ENCODE measurements at places on chromosomes 5 and 9.

DNA sequence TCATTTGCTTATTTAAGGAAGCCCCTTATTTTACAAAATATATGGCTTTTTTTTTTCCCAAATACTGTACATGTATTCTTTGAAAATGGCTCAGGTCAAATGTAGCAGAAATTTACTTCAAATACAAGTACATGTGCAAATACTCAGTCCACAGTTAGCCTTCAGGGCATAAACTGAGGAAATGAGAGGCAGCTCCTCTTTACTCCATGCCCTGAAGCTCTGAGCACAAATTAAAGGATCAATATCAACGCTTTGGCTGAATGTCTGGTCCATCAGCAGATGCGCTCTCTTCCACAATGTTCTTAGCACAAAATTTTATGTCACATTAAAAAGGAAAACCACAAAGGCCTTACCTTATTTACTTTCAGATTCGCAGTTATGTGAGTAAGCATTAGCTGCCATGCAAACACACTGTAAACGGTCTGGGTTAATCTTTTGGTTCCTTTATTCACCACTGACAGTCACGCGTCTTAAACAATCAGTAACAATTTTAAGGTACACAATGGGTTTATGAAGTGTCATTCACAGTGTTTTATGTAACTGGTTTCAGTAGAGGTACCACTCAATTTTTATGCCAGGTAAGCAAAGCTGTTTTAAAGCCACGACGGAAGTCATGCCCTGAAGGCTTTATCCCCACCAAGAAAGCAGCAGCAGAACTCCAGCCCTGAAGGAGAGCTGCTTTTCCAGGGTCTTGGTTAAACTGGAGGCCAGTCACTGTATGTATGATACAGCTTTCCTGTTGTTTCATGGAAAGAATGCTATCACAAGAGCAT is 103.4 kb downstream of the OTULIN start:
- DNase-seq, result no peak

DNA sequence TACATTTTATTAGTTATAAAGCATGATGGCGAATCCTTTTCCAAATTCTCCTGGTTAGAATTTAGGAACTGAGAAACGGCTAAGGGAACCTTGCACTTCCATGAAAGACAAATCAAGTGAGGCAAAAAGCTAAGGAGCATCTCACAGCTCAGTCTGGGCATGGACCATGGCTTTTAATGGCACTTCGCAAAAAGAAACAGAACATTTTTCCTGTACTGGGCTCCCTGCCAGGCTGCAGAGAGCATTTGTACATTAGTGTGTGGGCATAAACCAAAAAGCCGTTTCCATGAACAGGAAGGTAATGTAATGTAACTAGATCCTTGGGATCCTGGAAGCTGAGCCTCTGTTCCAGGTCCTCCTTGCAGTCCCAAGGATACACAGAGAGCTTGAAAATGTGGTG is 354.2 kb downstream of the MRPS30 start:
- no peak for DNase-seq

DNA sequence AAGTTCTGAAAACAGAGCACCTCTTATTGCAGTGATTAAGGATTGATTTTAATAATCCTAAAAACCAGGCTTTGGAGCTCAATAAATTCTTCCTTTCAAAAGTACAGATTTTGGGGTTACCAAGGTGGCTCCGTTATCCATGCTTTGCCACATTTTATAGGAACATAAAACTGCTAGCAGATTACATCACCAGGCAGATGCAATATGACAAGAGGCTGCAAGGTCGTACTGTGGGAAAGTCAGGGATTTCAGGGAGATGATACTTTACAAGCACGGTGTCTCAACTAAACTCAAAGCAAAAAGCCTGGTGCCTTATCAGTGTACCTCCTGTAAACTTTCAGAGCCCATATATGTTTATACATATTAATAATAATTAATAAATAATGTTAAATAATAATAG is 28.6 kb downstream of the ADAMTSL1 start:
- DNase-seq, result no peak

DNA sequence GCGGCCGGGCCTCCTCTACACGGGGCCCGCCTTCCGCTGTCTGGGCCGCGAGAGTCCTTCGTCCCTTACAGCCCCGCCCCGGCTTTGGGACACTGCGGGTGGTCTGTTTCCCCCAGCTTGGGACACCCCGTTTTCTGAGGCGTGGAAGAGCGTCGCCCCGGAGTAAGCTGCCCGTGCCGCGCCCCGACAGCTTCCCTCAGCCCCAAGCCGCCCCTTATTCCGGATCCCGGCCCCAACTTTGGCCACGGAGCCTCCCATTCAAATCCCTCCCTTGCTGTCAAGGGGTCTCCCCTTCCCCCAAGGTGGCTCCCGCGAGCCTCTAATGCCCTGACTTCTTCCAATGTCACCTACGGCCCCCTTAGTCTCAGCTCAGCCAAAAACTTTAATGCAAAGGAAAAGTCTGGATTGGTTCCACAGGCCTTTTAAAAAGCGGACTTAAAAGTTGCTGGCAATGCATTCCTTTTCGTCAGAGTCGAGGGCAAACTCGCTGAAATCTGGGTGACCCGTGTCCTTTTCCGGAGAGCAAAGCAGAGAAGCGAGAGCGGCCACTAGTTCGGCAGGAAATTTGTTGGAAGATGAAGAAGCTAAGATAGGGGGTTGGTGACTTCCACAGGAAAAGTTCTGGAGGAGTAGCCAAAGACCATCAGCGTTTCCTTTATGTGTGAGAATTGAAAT is 19.8 kb downstream of the EXOSC2 start:
- DNase-seq, result no peak

DNA sequence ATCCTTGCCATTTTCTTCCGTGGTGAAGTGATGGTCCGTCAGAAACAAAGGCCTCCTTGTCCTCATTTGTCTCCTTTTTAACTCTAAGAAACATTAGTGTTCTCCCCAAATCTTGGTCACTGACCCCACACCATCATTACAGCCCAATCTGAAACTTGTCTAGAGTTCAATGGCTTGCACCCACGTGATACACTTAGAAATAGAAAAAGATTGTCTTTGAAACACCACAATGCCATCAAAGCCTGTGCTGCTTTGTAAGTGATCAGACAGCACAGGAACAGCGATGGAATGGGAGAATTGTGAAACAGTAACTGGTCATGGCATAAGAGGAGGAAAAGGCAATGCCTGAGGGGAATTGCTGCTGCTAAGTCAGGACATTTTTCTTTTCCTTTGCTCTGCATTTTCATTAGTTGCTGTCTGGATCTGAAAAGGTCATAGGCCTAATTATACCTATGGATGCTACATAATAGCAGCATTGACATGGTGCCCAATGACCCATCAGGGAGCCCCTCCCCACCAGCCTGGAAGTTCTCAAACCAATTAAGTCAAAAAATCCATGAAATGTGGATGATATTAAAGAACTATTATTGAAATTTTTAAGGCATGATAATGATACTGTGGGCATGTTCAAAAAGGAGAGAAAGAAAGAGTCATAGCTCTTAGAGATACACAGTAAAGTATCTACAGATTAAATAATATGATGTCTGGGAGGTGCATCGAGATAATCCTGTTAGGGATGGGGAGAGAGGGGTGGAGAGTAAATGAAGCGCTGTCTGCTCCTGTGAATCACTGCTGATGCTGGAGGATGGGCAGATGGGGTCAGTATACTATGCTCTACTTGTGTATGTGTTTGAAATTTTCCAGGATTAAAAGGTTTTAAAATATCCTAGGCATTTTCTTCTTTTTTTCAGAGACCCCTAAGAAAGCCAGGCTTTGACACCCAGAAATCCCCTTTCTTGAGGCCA is 83.6 kb downstream of the ENC1 start:
- no peak for DNase-seq

DNA sequence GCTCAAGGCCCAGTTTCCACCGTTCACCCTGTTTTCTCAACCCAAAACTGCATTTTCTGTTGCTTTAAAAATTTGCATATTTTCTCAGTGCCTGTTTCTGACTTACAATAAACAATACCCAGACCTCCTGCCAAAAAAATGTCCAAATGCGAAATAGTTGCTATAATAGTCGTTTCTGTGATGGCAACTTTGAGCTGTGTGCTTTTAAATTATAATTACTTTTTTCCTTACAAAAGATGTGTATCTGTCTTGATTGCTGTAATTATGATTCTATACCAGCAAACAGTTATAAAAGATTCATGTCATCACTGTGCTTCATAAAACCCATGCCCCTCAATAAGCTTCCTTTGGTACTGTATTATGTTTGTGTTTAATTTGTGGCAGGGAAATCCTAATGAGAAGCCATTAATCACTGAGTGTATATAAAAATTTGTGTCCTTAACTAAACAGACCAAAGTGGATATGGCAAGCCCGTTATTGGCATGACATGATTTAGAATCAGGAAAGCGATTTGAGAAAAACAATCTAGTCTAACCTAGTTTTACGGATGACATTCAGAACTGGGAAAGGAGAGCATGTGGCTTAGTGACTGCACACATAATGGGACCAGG is 5.4 kb upstream of the SLC1A3 start:
- no peak for DNase-seq

- no peak for DNase-seq
Measured at GRCh38 chr9:85292261-85292660, 449.5 kb downstream of the AGTPBP1 start.

GRCh38 chr9:131012023-131012334 is 3.0 kb downstream of the LAMC3 start:
- DNase-seq, result no peak

Data from activated gamma-delta T cell treated with Interleukin-2 at 50 U/mL for 16 hours (primary cell).